ENCODE measurements at places on chromosomes 12 and 14. TPM values are rescaled to one million over a fixed set of nuclear protein-coding genes. Genes with fewer than 3 reads are reported as not detected.

KRT82 gene
- not detected for total RNA-seq

DNA sequence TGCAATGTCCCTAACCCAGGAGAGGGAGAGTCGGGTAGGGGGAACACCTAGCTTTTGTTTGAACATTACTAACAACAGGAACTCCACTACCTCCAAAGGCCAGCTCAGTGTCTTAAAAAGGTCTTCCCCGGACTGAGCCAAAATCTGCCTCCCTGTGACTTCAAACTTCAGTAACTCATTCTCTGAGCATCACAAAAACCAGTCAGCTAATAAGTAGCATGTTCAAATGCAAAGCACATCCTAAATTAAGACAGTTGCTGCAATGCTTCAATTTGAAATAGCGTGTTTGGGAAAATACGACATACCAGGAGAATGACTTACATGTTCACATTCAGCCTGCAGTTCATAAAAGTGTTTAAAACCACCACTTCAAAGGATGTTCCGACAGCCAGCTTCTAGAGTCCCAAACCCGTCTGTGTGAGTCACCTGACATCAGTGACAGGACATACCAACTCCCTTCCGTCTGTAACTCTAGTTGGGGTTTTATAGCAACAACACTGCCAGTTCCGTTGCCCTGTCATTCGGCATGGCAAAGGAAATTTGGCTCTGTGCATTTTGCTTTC lies 13.0 kb downstream of the ZFP36L1 start:
- no peak for DNase-seq

PIANP gene
- 0.28 TPM for total RNA-seq

- no peak for DNase-seq
Observed at GRCh38 chr12:85059594-85059993, 23.4 kb downstream of the LRRIQ1 start.

P2RX2 gene
- total RNA-seq: not detected

DNA sequence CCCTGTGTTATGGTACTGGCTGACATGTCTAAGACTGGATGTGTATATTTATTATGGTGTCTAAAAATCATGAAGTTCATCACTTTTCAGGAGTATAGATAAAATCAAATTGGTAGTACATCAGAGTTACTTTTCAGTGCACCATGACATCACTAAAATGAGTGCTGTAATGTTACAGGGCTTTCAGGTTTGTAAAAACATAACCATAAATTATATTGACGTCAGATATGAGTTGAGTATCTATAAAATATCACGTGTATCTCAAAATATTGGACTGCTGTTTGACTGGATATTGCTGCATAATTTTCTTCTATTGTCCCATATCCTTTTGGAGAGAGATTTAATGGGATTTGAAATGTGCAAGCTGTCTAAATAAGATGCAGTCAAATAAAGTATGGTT lies 22.0 kb downstream of the NAA30 start:
- DNase-seq: no peak

LGR5 gene
- 5.1 TPM for total RNA-seq

All from SJCRH30 (cell line).